Activated T-helper 2 cell treated with anti-CD3 and anti-CD28 coated beads, Interferon-gamma antibody, Interleukin-2, Interleukin-4, amounts not matched to agents 10 μg/mL and 5 μg/mL and 100 μg/mL, durations not matched to agents 14 hours and 24 hours and 36 hours (primary cell): ENCODE measurements at places on chromosomes 11 and 22. TPM values are rescaled to one million over a fixed set of nuclear protein-coding genes. Genes with fewer than 3 reads are reported as not detected.

SLC6A5 gene
- not detected in 2 replicates for total RNA-seq

- H3K36me3 ChIP-seq, result peaks cover 7% of the 10 kb centered on the region
- no peaks in the 10 kb centered on the region for H3K4me1 ChIP-seq
- no peaks in the 10 kb centered on the region for H3K27me3 ChIP-seq
Observed at GRCh38 chr11:6548641-6549040, 51.6 kb downstream of the DNHD1 start.

WNT7B gene
- total RNA-seq, result not detected in 2 replicates

DNA sequence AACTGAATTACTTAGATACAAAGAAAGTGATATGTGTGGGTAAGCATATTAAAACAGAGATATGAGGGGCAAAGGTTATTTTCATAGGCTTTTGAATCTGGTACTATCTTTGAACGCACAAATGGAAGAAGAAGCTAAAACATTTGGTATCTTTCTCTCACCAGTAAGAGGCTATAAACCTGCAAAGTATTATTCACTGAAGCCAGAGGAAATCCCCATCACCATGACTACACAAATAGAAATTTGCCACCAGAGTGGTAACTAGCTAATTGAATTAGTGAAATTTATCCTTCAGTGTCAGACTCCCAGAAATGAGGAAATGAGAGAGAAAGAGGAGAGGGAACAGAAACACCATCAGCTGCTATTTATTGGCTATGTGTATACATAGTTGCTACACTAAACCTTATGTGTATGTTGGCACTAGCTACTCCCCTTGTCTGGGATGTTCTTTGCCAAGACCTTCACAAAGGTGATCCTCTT, 503.4 kb downstream of the DLG2 start:
- no peaks in the 10 kb centered on the region for H3K4me1 ChIP-seq
- no peak for DNase-seq
- H3K27ac ChIP-seq, result no peak overlapping the region
- H3K4me3 ChIP-seq, result no peak overlapping the region
- H3K36me3 ChIP-seq, result no peaks in the 10 kb centered on the region
- no peaks in the 10 kb centered on the region for H3K27me3 ChIP-seq

DNA sequence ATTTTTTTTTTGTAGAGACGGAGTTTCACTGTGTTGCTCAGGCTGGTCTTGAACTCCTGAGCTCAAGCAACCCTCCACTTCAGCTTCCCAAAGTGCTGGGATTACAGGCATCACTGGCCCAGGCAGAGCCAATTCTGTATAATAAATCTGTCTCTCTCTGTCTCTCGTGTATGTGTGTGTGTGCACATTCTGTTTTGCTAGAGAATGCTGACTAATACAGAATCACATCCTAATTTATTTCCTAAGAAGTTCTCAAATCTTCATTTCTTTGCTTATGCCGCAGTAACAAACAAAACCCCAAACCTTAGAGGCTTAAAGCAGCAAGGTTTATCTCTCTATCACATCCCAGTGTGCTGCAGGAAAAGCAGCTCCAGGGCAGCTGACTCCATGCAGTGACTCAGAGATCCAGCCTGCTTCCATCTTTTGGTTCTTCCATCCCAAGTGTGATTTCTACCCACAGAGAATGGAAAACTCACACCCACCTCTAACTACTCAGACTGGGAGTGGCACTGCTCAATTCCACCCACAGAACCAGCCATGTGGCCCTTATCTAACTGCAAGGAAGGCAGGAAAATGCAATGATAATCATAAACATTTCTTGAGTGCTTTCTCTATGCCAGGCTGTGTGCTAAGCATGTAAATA, 35.1 kb upstream of the LRRC10B start:
- no peaks in the 10 kb centered on the region for H3K27me3 ChIP-seq
- DNase-seq, result no peak
- H3K27ac ChIP-seq, result peak overlapping the region; percentile 8
- H3K36me3 ChIP-seq, result peaks cover 17% of the 10 kb centered on the region
- no peak overlapping the region for H3K4me3 ChIP-seq
- peaks cover 14% of the 10 kb centered on the region for H3K4me1 ChIP-seq

DNA sequence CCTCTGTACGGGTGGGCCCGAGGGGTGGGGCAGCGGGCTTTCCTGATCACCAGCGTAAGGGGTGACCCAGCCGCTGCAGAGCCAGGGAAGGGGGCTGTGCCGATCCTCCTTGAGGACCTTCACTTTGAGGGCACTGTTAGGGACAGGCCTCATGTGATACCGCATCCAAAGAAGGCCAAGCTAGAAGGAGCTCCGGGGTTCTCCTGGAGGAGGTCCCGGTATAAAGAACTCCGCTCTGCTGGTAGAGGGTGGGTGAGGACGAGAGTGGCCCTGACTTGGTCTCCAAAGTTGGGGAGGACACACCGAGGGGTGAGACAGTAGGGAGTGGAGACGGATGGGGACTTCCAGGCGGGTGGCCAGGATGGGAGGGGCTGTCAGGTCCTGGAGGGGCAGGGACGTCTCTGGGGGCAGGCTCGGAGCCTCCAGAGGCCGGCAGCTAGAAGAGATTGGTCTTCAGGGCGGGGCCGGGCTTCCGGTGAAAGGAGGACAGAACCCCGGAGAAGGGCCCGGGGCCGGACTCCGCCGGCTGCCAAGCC, 4.6 kb downstream of the PHOX2A start:
- peaks cover 41% of the 10 kb centered on the region for H3K27me3 ChIP-seq
- peaks cover 15% of the 10 kb centered on the region for H3K4me1 ChIP-seq
- DNase-seq, result no peak
- peaks cover 31% of the 10 kb centered on the region for H3K36me3 ChIP-seq
- no peak overlapping the region for H3K27ac ChIP-seq

HSPB2 gene
- not detected in 2 replicates for total RNA-seq

DNA sequence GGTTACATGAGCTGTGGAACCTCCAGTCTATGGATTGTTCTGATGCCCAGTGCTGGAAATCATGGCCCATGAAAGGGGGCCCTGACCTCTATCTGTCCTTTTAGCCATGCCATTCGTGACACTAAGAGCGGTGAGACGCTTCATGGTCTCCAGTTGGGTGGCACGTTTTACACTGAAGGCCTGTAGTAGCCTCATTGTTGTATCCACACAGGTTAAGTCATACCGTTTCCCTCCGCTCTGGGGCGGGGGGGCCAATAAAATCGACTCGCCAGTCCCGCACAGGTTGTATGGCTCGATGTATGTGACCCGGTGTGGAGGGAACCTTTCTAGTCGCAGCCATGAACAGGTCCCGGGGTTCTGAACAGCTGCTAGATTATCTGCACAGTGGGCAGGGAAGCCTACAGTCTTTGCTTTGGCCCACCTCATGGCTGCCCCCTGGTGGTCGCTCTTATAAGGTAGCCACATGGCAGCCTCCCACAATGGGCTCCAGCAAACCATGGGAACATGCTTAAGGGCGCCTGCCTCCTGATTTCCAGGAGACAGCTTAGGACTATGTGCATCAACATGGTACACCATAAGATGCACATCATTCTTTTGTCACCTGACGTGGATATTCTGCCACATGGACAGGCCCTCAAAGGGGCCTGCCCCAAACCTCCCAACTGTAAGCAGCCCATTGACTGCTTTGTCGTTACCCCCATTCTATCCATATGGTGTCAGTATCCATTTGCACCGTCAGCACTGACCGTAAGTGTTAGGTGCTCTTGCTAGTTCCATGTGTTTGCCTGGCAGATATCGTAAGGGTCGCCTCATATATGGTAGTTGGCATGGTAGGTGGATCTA, 19.7 kb upstream of the APOL3 start:
- H3K4me1 ChIP-seq, result peaks cover 3% of the 10 kb centered on the region
- H3K4me3 ChIP-seq, result no peak overlapping the region
- H3K27me3 ChIP-seq, result peaks cover 5% of the 10 kb centered on the region
- peak; percentile 68 for DNase-seq

DNA sequence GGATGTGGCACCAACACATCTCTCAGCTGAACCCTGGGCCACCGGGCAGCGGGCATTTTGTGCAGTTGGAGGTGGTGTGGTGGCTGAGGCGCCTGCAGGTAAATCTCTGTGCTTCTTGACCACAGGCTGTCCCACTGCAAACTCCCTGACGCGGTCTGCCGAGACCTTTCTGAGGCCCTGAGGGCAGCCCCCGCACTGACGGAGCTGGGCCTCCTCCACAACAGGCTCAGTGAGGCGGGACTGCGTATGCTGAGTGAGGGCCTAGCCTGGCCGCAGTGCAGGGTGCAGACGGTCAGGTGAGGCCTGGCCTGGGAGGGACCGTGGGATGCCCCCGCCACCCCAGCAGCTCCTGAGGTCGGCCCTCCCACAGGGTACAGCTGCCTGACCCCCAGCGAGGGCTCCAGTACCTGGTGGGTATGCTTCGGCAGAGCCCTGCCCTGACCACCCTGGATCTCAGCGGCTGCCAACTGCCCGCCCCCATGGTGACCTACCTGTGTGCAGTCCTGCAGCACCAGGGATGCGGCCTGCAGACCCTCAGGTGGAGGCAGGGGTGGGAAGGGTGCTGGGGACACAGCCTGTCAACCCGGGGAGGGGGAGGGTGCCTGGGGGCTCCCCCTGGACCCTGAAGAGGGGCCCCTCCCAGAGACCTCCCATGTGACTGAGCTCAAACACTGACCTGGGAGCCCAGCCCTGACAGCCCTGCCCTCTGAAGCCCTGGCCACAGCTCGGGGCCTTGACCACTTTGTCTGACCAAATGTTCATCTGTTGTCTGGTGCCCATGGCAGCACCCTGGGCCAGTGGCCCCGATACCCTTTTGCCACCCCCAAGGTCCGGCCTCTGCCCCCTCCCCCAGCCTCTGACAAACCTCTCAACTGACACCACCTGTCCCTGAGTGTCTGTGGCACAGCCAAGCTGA, 4.6 kb upstream of the PGGHG start:
- H3K4me3 ChIP-seq, result no peak overlapping the region
- peaks cover 47% of the 10 kb centered on the region for H3K27me3 ChIP-seq
- no peak overlapping the region for H3K27ac ChIP-seq
- DNase-seq, result no peak
- peaks cover 8% of the 10 kb centered on the region for H3K36me3 ChIP-seq

VWCE gene
- total RNA-seq, result 8.1 and 10.1 TPM in 2 replicates

DNA sequence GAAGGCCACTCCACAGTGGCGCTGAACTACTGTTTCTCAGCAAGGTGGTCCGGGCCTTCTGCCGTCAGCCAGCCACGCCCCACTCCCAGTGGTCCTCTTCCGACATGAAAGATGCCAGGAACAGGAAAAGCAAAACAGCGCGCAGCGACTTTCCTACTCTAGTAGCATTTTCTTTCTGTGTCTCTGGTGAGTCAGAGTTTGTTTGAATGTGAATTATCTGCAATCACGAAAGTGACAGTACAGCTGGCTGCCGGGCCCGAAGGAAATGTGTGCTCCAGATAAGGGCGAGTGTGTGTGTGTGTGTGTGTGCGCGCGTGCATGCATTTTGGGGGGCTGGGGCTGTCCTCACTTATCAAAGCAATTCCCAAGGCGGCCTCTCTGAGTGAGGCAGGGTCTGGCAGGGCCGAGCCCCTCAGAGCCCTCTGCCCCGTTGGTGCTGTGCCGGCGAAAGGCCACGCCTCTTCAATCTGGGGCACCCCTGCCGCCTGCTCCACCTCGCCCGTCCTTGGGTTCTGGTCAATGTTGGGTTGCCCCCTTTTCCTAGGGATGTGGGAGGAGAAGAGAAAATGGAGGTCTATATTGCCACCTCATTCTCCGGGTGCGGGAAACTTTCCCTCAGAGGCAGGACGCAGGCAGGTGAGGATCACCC, 288.5 kb downstream of the KIRREL3 start:
- no peaks in the 10 kb centered on the region for H3K36me3 ChIP-seq
- H3K4me1 ChIP-seq, result no peaks in the 10 kb centered on the region
- no peak overlapping the region for H3K4me3 ChIP-seq
- peaks cover 17% of the 10 kb centered on the region for H3K27me3 ChIP-seq

DNA sequence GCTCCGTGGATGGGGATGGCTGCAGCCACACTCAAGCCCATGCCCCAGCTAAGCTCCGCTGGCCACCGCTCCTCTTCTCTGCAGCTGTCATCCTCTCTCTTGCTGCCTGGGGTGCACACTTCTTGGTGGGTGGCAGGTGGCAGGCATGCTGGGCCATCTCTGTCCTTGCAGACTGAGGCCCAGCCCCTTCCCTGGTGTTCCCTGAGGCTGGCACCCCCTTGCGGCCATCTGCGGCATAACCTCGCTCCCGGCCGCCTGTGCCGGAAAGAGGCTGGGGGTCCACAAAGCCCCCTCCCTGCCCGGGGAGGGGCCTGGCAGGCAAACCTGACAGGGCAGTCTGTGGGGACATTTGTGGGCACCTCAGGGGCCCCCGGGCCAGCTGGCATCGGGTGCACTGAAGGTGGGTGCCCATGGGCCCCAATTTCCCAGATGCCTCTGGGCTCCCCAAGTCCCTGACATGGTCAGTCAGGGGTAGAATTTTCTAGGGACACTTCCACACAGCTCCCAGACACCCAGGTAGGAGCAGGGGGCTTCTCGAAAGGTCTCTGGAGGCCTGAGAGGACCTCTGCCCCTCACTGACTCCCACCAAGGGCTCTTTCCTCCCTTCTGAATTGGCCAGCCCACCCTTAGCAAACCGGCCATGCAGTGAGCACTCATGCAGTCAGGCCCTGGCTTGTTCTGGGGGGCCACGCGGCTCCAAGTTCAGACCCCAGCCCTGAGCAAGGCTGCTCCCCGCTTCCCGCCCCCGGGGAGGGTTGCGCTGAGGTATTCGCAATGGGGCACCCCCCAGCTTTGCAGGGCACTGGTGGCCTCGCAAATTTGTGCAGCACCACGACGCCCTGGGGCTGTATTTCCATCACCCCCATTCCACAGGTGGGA, 23.5 kb upstream of the TH start:
- peaks cover 14% of the 10 kb centered on the region for H3K27me3 ChIP-seq
- H3K4me3 ChIP-seq, result no peak overlapping the region
- no peaks in the 10 kb centered on the region for H3K36me3 ChIP-seq
- H3K27ac ChIP-seq, result no peak overlapping the region
- H3K4me1 ChIP-seq, result peaks cover 3% of the 10 kb centered on the region

C11orf16 gene
- total RNA-seq, result not detected in 2 replicates

YPEL1 gene
- 1.5 and 1.9 TPM in 2 replicates for total RNA-seq

DNA sequence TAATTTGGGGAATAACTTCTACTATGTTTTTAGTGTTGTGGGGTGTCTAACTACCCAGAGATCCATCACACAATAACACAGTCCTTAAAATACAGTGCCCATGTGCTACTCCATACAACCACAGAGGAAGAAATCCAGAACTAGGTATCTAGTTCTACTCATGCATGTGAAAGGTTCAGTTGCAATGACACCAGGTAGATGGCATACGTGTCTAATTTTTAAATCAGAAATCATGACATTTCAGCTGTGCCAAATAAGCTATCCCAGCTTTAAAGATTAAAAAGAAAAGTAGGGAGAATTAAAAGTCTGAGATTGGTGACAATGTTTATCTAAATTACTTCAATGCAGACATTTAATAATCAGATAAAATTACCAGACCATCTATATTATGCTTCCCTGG, 122.2 kb downstream of the CD44 start:
- H3K36me3 ChIP-seq, result no peaks in the 10 kb centered on the region
- peaks cover 56% of the 10 kb centered on the region for H3K27me3 ChIP-seq
- H3K4me3 ChIP-seq, result no peak overlapping the region
- H3K4me1 ChIP-seq, result peaks cover 16% of the 10 kb centered on the region
- no peak overlapping the region for H3K27ac ChIP-seq

GRCh38 chr11:2149864-2150847, 10.9 kb downstream of the INS start:
- DNase-seq, result no peak
- no peak overlapping the region for H3K4me3 ChIP-seq
- H3K27ac ChIP-seq, result no peak overlapping the region
- peaks cover 46% of the 10 kb centered on the region for H3K27me3 ChIP-seq
- H3K36me3 ChIP-seq, result no peaks in the 10 kb centered on the region
- H3K4me1 ChIP-seq, result peaks cover 13% of the 10 kb centered on the region

- H3K4me3 ChIP-seq, result no peak overlapping the region
- H3K4me1 ChIP-seq, result no peaks in the 10 kb centered on the region
- peaks cover 5% of the 10 kb centered on the region for H3K27me3 ChIP-seq
- no peaks in the 10 kb centered on the region for H3K36me3 ChIP-seq
Observed at GRCh38 chr11:61656347-61657077, 23.7 kb upstream of the DAGLA start.

CASP12 gene
- total RNA-seq, result not detected in 2 replicates

TRPM5 gene
- total RNA-seq, result not detected in 2 replicates

PDE2A gene
- 0.44 and 0.62 TPM in 2 replicates for total RNA-seq

GDPD4 gene
- total RNA-seq, result not detected in 2 replicates
